ENCODE measurements at places on chromosomes 3 and 15.

DNA sequence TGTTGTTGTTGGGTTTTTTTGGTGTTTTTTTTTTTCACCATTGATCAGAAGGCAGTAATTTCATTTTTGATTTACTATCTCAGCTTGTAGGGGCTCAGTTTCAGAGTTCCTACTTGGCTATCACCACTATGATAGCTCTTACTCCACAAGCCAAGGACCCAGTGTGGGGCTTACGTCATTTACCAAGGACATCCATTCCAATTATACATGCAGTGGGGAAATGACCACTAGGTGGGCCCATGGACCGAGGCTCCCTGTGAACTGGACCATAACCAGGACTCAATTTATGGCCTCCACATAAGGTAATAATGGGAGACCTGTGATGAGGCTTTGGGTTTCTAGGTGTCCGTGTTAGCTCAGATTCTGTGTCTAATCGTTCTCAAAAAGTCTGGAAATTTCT lies 67.5 kb upstream of the CACNA1D start:
- no peak for DNase-seq

GRCh38 chr3:16069149-16069922 lies 105.1 kb upstream of the GALNT15 start:
- DNase-seq = no peak

- DNase-seq = no peak
These were observed 31.5 kb downstream of the UBE2E1 start for GRCh38 chr3:23837286-23837685.

GRCh38 chr3:171407759-171408158 lies 52.4 kb downstream of the TNIK start:
- no peak for DNase-seq

- no peak for DNase-seq
These were observed 52.6 kb upstream of the ZNF385D start for GRCh38 chr3:21803604-21804003.

GRCh38 chr3:185199206-185199605 lies 46.3 kb upstream of the C3orf70 start:
- no peak for DNase-seq

All from hypothalamus (tissue), 51 donors.